Mucosa of gallbladder (tissue), 1 donor: ENCODE measurements at places on chromosomes 2 and 18. TPM values are rescaled to one million over a fixed set of nuclear protein-coding genes. Genes with fewer than 3 reads are reported as not detected.

Gene GPR45
- total RNA-seq = not detected

DNA sequence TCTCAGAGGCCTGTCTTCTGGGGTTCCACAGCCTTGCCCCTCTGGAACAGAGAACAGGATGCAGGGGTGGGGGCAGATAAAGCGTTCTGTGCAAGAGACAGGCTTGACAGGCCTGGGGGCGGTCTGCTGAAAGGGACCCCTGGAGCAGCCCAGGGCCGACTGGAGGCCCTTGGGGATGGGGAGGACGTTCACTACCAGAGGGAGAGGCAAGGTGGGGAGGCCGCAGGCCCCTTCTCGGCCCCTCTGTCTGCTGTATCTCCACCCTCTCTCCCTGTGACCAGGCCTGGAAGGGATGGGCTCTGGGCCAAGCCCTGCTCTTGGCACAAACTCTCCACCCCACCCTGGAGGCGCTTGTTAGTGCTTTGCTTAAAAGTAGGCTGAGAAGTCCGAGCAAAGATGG is 27.3 kb upstream of the INHBB start:
- no peak for DNase-seq

Gene SCYGR4
- not detected for total RNA-seq

DNA sequence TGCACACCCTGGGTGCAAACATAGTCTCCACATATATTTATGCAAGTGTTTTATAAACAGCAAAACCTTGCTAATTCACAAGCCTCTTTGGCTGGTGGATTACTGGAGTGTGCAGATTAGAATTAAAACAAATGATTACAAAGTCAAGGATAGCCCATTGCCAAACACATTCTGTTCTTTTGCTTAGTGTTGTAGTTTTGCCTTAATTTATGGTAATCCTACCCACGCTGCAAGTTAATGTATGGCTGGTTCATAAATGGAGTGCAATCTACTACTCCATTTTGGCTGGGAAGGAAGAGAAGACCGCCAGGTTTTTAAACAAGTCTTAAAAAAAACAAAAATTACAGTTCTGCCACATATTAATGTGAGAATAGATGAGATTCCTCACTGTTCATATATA is 883.1 kb upstream of the KLHL29 start:
- no peak for DNase-seq

Gene MC2R
- not detected for total RNA-seq

Gene GMPPA
- 49.2 TPM for total RNA-seq

- no peak for DNase-seq
Measured at GRCh38 chr2:19881221-19881907, 20.4 kb downstream of the TTC32 start.

Gene FIGN
- 5.9 TPM for total RNA-seq

DNA sequence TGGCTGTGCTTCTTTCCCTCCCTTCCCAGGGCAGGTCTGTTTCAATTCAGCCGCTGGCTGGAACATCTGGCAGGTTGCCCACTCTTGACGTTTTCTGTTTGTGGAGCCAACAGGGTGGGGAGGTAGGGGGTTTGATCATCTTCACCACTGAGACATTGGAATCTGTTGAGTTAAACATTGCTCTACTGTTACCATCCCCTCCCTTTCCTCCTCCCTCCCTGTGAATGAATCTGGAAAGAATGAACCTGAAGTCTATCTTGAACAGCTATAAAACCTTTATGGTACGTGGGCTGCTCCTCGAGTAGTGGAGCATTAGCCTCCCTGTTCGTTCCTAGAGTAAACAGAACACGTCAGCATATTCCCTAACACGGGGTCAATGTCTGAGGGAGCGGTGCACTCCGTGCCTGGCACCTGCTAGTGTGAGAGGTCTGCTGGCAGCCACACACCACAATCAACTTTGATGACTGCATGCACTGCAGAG is 249.9 kb upstream of the RBBP8 start:
- DNase-seq = peak; percentile 93

DNA sequence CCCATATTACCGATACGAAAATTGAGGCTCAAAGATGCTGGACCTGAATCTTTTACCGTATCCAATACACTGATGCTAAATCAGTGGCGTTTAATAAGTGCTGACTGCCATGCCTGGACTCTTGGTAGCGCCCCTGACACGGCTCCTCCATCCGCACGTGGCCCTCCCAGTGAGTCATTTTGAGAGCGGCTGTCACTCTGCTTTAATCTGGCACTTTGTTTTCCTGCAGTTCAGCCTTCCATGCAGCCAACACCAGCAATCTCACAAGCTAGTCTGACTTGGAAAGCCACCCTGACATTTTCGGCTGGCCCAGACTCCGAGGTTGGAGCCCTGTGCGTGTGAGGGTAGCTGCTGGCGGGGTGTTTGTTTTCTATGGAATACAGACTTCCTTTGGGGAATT is 155.1 kb upstream of the LMAN1 start:
- DNase-seq = peak; percentile 25

DNA sequence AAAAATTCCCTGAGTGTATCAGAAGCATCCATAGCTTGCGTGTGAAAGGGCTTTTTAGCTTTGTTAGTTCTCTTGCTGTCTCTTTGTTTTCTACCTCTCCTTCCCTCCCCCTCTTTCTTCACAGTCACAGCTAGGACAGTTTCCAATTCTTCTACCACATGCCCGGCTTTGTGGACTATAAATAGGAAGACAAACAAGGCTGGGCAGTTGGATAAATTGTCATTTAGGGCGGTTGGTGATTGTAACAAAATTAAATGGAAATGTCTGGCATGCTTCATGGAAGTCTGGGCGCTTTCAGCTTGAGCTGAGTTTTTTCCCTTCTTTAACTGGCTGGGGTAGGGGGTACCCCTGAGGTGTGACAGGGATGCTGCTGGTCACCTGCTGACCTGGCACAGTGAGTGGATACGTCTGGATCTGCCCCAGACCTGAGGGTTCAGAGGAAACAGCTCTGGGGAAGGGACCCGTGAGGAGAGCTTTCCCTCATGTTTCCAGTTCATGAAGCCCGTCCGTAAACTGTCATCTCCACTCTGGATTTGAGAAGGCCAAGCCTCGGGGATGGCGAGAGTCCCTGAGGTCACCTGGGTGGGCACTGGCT is 29.0 kb upstream of the GIGYF2 start:
- DNase-seq = no peak

GRCh38 chr2:9327873-9328352 is 95.4 kb downstream of the ITGB1BP1 start:
- no peak for DNase-seq

Gene SEMA4C
- 42.3 TPM for total RNA-seq

GRCh38 chr2:226902041-226902966 is 66.5 kb downstream of the RHBDD1 start:
- DNase-seq = no peak

Gene RPRM
- total RNA-seq = not detected

DNA sequence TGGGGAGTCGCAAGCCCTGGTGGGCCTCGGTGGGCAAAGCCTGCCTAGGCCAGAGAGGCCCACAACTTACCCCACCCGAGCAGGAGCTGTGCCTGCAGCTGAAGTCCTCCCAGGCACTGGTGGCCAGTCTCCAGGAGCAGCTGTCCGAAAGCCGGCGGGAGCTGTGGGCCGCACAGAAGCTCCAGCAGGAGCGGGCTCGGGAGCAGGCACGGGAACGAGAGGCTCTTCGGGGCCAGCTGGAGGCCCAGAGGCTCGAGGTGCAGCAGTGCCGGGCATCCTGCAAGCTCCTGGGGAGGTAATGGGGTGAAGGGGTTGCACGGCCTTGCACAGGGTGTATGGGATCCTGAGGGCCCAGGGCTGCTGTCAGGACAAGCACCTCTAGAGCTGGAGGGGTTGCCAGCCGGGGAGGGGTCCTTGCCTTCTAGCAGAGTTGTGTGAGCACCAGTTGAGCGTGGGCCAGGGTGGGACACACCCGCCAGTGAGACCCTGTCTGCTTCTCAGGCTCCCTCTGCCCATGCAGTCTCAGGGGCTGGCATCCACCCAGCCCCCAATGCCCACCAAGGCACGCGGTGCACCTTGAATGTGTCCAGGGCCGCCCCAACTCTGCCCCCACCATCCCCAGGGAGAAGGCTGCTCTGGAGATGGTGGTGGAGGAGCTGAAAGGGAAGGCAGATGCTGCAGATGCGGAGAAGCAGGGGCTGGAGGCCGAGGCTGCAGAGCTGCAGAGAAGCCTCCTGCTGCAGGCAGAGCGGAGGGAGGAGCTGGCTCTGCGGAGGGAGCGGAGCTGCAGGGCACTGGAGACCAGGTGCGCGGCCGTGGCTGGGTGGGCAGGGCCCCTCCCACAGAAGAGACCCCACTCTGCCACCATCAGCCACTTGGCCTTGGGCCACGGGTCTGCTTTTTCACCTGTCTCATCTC is 27.2 kb downstream of the CROCC2 start:
- DNase-seq = no peak

DNA sequence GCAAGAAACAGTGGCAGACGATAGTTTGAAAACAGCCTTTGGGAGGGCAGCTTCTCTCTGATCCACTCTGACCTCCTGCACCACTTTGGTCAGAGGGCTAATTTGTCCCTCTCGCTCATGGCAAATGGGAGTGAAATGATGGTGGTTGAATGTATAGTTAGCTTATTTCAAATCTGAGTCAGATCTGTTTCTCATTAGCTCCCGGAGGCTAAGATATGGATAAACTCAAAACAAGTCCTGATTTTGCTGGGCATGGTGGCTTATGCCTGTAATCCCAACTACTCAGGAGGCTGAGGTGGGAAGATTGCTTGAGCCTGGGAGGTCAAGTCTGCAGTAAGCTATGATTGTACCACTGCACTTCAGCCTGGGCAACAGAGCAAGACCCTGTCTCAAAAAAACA is 145.0 kb downstream of the ALK start:
- no peak for DNase-seq

Gene NYAP2
- 0.06 TPM for total RNA-seq

DNA sequence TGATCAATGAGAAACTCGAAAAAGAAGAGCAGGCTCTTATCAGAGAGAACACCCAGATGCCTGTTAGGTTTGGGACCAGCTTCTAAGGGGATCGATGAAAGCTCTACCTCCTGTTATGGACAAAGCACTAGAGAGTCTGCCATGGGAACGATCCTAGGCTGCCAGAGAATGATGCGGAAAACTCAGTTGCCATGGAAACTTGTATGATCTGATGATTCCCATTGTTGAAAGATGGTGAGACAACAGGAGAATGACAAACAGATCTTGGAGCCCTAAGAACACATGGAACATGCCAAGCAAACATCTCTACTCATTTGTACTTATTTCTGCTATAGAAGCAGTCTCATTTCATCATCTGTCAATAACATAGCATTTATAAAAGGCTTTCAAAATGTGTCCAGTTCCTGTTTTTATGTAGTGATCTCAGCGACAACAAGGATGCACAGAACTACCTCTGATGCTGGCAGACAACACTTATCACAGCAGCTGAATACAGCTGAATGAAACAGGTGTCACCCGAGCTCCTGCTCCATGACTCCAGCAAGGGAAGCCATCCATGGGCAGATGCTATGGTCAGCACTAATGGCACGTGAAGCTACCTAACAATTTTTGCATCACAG is 59.6 kb downstream of the NCKAP5 start:
- DNase-seq = no peak

Gene FTCDNL1
- total RNA-seq = 3.1 TPM

DNA sequence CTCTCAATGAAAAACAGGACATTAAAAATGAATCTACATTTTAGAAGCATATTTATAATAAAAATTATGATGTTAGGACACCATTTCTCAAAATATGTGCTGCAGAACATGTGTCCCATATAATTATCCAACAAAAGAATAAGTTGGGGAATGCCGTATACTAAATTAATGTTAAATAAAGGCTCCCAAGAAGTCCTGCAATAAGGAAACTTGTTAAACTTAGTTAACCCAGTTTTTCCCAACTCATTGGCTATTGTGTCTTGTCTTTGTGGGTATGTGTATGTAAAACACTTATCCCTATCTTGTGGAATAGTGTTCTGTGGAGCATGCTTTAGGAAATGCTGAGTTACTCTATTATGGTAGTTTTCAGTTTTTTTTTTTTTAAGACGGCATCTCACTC is 25.6 kb upstream of the GTF2A1L start:
- DNase-seq = no peak

Gene PLCD4
- total RNA-seq = 0.49 TPM

DNA sequence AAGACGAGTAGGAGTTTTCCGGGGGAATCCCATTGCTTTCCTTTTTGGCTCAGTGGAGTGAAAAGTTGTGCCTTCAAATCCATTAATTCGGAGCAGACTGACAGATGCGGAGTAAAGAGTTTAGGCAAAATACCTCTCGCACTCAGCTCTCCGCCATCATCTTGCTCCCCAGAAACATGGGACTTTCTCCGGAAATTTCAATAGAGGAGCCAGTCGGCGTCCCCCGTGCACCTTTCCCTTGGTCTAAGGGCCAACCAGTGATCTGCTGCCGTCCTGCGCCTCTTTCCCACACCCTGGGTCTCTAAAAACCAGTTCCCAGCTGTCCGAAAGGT is 318 bp downstream of the TYW5 start:
- DNase-seq = no peak

DNA sequence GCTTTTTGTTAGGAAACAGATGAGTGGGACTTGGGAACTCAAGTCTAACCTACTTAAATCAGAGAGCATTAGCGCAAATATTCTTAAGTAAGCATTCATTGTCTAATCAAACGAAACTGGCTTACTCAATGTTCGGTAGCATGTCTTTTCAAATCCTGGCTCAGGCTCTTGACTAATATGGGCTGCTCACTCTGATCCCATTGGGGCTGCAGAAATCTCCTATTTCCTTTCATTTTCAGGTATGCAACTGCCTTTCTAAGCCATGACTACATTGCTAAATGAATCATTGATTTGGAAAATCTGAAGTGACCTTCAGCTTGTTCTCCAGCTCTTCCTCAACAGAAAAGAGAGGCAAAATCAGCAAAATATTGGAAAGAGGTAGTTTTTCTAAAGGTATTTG is 2084.4 kb upstream of the PIK3C3 start:
- DNase-seq = no peak

DNA sequence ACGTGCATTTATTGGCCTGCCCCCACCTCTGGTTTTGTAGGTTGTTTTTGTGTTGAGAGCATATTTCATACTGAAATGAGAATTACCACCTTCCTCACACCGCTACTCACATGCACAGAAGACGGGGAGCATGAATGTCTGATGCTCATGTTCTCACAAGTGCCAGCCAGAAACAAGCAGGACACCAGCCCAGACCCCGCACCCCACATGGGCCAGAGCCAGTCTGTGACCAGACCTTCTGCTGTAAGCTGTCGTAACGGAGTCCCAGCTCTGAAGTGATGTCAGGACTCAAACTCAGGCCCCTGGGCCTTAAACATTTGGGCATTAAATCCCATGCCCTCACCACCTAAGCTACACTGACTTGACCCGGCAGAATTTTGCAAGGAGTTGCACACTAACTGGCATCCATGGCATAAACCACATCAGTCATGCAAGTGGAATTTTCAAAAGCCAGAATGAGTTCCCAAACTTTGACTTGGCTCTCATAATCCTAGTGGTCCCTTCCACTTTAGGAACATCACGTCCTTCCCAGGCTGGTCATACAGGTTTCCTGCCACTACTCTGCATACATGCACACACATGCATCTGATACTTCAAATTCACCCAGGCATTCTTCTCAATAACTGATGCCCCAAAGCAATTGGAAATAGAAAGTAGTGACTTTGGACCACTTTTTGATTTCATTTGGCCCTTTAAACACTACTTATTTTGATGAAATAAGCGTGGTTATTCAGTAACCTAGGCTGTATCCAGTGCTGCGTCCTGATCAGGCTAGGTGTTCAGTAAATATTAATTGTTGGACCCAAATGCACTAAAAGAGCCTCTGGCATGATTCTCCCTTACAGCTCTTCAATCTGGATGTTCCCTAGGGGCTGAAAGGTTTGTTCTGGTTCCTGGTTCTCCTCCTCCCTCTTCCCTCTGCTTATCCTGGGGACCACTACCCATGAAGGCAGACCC is 223.1 kb upstream of the ID2 start:
- DNase-seq = no peak

Gene TMEFF2
- total RNA-seq = 12.8 TPM

GRCh38 chr2:144920755-144921530 is 401.0 kb upstream of the ZEB2 start:
- no peak for DNase-seq

- no peak for DNase-seq
Measured at GRCh38 chr2:86764661-86765309, 25.9 kb downstream of the CD8A start.
